ENCODE measurements at places on chromosomes 2 and 18.

- DNase-seq = no peak
Measured at GRCh38 chr2:181723731-181724130, 43.4 kb upstream of the NEUROD1 start.

DNA sequence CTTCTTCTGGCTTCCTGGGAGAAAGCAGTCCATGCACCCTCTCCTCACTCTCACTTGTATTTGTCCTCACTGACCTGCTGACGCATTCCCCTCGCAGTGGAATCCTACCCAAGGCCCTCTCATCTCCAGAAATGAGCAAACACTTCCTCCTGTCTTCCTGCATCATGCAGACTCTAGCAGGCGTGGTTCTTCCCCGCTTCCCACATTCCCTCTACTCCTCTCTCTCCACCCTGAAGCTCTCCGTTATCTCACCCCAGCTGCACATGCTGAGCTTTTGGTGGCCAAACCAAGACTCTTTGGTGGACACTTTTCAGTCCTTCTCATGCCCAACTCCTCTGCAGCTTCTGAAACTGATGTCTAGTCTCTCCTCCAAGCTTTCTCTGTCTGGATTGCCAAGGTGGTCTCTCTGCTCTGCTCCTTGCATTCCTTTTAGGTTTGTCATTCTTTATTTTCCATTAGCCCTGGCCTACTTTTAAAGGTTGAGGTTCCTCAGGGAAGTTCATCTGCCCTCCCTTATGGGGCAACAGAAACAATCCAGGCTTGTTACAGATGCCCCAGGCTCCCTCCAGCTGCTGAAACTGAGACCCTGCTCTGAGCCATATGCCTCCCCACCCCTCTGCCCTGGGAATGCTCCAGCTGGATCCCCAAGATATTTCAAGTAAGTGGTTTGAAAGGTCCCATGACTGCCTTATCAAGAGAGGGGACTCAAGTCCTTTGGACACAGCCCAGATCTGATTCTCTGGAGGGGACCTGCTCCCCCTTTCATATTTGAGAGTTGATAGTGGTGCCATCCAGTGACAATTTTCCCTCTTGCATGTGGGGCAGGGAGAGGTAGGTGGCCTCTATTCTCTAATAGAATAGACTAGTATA lies 835 bp upstream of the IL18RAP start:
- DNase-seq = no peak

GRCh38 chr2:70995426-70995729 lies 705 bp upstream of the TEX261 start:
- no peak for DNase-seq

- DNase-seq = no peak
Measured at GRCh38 chr18:28080876-28081300, 96.0 kb downstream of the CDH2 start.

DNA sequence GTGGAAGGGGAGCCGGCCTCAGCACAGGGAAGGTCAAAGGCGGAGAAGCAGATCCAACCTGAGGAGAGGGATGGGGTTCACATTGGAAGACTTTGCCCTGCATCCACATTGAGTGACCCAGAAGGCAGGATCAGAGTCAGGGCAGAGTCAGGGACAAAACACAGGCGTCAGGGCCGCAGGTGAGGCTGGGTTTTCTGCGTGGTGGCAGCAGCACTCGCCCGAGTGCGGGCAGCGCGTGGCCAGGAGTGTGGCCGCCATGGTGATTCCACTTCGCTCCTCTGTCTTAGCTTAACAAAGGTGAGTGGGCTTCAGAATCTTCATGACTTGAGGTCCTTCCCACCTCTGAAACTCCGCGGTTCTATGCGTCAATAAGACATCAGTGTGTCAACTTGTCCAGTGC lies 476.9 kb upstream of the SMIM21 start:
- no peak for DNase-seq

DNA sequence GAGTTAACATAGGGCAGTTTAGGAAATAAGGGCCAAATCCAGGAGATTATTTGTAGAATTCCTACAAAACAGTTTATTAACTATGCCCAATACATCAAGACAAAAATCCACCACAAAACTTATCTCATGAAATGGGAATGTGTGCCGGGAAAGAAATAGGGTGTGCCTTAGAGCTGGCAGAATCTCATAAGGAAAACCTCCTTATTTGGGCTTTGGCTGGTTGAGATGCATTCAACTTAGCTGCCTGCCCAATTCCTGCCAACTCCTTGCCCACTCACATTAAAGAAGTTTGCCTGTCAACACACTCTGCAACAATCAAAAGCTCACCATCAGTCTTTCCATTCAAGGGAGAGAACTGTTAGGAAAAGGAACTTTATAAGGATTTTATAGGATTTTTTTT lies 500.6 kb downstream of the SATB2 start:
- DNase-seq = no peak

DNA sequence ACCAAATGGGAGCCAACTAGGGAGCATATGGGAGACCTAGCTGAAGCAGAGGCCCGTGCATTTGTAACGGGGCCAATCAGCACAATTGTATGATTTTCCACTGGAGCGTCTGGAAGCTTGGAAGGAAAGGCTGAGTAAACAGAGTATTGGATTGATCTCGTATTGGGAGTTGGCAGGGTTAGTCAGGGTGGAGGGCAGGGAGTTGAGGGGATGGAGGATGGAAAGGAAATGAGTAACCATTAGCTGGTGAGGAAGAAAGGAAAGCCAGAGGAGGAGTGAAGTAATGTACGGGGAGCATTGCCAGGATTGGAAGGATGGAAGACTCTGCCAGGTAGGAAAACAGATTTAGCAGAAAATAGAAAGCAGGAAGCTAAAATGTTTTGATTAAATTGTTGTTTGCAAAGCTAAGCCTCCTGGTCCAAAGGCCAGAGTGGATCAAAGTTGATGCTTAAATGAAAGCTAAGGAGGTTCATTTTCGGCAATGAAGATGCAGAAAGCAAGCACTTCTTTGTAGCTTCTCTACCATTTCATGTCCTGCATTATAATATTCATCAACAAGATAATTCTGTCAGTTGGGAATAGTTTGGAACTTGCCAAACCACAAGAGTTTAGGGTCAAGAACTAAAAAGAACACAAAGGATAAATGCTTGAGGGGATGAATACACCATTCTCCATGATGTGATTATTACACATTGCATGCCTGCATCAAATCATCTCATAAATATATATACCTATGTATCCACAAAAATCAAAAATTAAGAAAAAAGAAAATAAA lies 75.6 kb upstream of the TTN start:
- DNase-seq = no peak

DNA sequence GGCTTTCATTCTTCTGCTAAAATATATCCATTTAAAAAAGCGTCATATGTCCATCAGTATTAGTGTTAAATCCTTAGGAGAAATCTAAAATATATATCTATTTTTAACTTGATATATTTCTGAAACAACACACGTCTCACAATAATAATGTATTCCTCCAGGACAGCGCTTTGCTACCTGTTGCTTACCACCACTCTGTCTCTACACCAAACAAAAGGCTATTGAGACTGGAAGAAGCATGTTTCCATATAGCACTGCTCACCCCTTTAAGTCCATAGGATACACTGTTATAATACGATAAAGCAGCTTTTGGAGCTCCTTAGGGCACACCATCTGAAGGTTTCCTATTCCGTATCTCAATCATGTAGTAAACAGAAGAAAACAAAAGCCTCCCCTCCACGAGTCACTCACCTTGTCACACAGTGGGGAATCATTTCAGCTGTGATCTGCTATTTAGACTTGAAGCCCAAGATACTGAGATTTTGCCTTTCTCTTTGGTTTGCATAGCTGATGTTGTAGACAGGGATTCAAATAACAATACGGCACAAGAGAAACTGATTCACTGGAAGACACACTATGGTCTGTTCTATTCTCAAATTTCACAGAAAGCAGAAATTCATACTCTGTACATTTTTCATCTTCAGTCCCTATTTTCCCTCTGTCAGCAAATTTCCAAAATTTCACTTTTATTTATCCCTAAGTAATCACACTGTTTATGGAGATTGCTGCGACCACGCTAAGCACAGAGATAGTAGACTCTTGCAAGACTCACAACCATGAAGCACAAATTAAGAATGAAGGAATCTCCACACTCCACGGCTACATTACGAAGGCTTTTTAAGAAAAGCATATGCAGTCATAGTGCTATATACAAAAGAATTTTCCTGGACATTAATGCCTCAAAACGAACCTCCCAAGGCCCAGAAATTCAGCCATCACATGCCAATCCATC lies 187.1 kb downstream of the TCF4 start:
- DNase-seq = peak; percentile 65

GRCh38 chr2:38745267-38745666 lies 5.9 kb downstream of the SRSF7 start:
- DNase-seq = no peak

- DNase-seq = no peak
Measured at GRCh38 chr2:62873603-62874002, 168.1 kb downstream of the EHBP1 start.

GRCh38 chr2:26355038-26355995 lies 8.7 kb upstream of the ADGRF3 start:
- no peak for DNase-seq

DNA sequence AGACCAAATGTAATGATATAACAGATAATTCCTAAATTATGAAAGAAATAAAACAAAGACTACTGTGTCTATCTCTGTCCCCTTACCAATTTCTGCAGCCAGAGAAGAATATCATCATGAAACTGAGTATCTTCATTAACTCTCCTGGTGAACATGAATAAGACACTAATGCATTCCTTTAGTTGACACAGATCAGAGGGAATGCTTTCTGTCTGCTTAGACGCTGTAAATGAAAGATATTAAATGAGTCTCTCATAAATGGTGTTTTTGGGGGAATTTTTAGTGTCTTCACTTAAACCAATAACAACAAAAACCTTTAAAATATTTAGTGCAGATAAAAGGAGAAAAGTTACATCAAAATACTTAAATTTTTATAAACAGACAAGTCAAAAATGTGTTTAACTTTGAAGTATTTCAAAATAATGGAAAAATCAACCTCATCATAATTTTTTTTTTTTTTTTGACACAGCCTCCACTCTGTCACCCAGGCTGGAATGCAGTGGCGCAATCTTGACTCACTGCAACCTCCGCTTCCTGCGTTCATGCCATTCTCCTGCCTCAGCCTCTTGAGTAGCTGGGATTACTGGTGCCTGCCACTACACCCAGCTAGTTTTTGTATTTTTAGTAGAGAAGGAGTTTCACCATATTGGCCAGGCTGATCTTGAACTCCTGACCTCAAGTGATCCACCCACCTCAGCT lies 16.0 kb downstream of the EPG5 start:
- DNase-seq = no peak

GRCh38 chr18:23302511-23302850 lies 150.6 kb upstream of the RIOK3 start:
- no peak for DNase-seq

GRCh38 chr2:17149945-17150344 lies 368.3 kb downstream of the RAD51AP2 start:
- DNase-seq = no peak

DNA sequence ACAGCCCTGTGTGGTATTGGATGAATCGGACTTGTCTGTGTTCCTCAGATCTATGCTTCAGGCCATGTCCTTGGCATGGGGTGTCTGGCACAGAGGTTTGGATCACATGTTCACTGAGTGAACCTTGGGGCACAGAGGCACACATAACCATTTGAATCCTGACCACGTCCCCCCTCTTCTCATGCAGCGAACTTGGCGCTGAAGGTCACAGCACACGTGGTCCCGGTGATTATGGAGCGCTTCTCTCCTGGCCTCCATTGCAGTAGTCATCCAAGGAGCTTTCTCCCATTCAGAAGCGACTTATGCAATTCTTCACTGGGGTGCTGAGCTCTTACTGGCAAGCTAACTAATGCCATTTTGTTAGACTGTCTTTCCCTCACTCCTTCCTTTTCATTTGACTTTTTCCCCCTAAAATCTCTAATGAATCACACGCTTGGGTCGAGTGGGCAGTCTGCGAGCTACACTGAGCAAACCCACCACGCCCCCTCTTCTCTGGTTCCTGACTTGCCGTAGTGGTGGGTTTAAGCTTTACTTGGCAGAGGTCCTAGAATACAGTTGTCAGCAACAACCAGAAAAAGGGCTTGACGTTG lies 59.4 kb downstream of the KCNG2 start:
- peak; percentile 19 for DNase-seq

DNA sequence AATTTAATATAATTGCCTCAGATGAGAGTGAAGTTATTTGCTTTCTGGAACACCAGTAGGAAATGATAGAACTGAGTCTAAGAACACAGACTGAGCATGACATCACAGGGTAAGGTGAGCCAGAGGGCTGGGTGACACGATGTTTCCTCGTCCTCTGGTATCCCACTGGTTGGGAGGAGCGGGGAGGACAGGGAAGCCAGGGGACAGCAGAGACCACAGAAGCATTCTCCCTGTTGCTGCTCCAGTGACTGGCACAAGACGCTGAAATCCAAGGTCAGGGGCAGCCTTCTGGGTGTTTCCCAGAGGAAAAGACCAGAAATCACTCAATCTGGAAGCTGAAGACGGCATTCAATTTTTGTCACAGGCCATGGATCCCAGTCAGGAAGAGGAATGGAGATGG lies 363.4 kb upstream of the SOX11 start:
- no peak for DNase-seq

DNA sequence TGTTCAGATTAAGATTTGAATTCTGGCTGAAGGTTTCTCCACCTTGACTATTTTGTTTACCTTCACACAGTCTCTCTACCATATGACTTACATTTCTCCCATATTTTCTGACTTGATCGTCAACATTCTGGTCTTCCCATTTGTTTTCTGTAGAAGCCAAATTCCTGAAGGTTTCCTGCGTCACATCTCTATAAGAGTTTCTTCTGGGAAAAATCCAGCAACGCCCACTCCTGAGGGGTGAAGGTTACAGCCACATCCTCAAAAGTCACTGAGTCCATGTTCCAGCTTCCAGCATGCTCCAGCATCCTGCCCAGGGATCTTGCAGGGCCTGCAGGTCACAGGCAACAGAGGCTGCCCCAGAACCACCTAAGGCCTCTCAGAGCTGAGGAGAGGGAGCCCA lies 47.5 kb downstream of the NBEAL1 start:
- DNase-seq = no peak

DNA sequence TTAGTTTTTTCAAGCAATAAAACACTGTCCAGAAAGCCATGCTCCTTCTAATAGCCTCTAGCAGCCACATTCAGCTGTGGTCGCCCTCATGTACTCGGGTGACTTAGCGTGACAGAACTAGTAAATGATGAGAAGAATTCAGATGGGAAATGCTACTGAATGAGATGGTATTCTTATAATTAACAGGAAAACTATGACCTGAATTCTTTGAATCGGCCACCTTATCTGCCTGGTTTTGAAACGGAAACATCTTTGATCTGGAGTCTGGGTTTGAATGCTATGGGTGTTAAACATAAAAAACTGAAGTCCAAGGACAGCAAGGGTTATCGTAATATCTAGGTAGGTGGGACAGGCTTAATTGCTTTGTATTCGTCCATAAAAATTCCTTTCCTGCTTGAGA lies 138.8 kb upstream of the DNMT3A start:
- no peak for DNase-seq

DNA sequence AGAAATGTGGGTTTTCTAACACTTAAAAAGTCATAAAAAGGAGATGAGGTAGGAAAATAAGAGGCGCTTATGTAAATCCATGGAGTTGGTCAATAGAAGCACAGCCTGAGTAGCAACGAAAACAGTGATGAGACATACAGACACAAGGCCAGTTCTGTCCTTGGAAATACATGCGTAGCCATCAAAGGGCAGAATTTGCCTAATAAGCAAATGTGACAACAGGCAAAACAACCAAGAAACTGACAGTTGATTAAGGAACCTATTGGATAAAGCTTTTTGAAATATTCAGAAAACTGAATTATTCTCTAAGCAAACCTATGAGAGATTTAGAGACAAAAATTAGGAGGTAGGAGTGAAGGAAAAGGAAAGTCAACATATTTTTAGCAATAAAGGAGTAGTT lies 586.3 kb downstream of the PLCL1 start:
- no peak for DNase-seq

- DNase-seq = no peak
Measured at GRCh38 chr18:12403601-12404506, 3.9 kb upstream of the PRELID3A start.
